ENCODE measurements at places on chromosomes 3 and 15. TPM values are rescaled to one million over a fixed set of nuclear protein-coding genes. Genes with fewer than 3 reads are reported as not detected.

The HEG1 gene
- 6.4 TPM for total RNA-seq

The MYRIP gene
- not detected for total RNA-seq

The TNNC1 gene
- total RNA-seq, result 1.2 TPM

The RASGRP1 gene
- total RNA-seq, result 0.38 TPM

Measured in A549 treated with CpdA at 1 μM for 4 hours (cell line).